ENCODE measurements at places on chromosomes 13 and 19. TPM values are rescaled to one million over a fixed set of nuclear protein-coding genes. Genes with fewer than 3 reads are reported as not detected.

Gene LRRC25
- not detected for total RNA-seq

Gene GPR12
- total RNA-seq: not detected

Gene DDX39A
- total RNA-seq: 78.5 TPM

Gene TGDS
- total RNA-seq: 10.1 TPM

Gene PSG7
- total RNA-seq: not detected

Gene TEX29
- 0.12 TPM for total RNA-seq

Gene CLEC11A
- 68.1 TPM for total RNA-seq

Gene CYP2A6
- total RNA-seq: not detected

Gene HSH2D
- not detected for total RNA-seq

Gene ZNF491
- 3.0 TPM for total RNA-seq

Gene C19orf38
- 0.26 TPM for total RNA-seq

Gene CCL25
- total RNA-seq: not detected

Gene CDC16
- 50.4 TPM for total RNA-seq

Gene LRRC8E
- 5.5 TPM for total RNA-seq

Gene CGB5
- total RNA-seq: not detected

Gene IRGC
- not detected for total RNA-seq

Gene ZNF708
- 7.0 TPM for total RNA-seq

Gene IL4I1
- total RNA-seq: 0.13 TPM

Gene TNNI3
- total RNA-seq: not detected

Gene GAS6
- total RNA-seq: 10.8 TPM

Gene SIGLEC11
- not detected for total RNA-seq
